ENCODE measurements at places on chromosomes 16 and 17.

- peak; percentile 87 for DNase-seq
Measured at GRCh38 chr17:7922845-7923628, 6.6 kb downstream of the KCNAB3 start.

GRCh38 chr16:1779741-1780676, 2.4 kb downstream of the SPSB3 start:
- DNase-seq = no peak

GRCh38 chr17:8994319-8994718, 27.0 kb upstream of the NTN1 start:
- peak; percentile 83 for DNase-seq

DNA sequence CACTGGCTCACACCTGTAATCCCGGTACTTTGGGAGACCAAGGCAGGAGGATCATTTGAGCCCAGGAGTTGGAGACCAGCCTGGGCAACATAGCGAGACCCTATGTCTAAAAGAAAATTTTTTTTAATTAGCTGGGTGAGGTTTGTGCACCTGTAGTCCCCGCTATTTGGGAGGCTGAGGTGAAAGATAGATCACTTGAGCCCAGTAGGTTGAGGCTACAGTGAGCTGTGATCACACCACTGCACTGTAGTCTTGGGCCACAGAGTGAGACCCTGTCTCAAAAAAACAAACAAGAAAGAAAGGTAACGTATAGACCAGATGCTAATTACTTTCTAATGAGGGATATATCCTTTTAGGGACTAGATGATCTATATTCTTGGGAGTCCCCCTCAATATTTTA, 8.1 kb downstream of the NOL11 start:
- no peak for DNase-seq

- no peak for DNase-seq
Measured at GRCh38 chr17:49603720-49604119, 28.0 kb downstream of the NXPH3 start.

DNA sequence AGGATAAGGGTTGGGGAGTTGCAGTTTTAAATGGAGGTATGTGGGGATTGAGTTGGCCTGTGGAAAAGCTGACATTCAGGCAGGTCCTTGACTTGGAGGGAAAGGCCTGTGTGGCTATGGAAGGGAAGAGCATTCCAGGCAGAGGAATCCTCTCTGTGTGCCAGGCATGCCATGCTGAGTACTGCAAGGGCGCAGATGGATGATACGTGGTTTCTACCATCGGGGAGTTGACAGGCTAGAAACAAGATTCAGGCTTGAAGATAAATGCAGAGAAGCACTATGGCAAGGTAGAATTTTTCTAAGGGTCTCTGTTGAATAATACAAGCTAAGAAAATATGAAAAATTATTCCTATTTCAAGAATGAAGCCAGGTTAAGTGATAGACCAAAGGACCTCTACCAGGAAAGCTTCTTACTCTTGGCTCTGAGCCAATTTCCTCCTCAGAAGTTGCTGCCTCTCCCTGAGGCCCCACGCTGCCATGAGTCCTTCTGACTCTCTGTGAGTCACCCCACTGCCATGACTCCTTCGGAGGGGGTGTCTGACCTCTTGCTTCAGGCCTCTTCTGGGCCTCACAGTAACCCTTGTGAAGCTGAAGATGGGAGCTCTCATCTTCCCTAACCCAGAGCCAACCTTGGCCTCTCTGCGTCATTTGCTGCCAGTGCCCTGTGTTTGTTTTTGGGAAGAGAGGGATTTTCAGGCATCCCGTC, 75.8 kb downstream of the WNT3 start:
- no peak for DNase-seq

- DNase-seq = no peak
Measured at GRCh38 chr17:37694734-37695133, 50.1 kb downstream of the HNF1B start.

DNA sequence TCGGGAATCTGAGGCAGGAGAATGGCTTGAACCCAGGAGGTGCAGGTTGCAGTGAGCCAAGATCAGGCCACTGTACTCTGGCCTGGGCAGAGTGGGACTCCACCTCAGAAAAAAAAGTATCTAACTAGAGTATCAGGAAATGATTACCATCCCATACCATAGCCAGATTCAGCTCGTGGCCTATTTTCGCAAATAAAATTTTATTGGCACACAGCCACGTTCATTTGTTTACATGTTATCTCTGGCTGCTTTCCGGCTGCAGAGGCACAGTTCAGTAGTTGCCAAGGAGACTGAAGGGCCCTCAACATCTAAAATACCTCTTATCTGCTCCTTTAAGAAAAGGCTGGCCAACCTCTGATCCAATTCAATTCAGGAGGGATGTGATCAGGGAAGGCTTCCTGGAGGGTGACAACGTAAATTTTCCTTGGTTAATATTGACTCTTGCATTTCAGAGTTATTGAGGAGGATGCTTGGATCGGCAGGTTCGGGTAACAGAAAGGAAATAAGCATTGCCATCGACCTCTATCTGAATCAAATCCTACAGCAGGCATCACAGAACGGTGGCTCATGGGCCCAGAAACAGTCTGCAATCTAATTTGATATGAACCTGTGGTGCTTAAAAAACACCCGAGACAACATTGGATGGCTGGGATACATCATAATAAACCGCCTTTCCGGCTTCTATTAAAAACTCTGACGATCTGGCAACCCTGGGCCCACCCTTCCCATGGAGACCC, 73.8 kb downstream of the XYLT1 start:
- no peak for DNase-seq

- no peak for DNase-seq
Measured at GRCh38 chr16:183005-183404, 2.7 kb downstream of the HBQ1 start.

GRCh38 chr16:49020436-49020835, 261.2 kb downstream of the CBLN1 start:
- no peak for DNase-seq

DNA sequence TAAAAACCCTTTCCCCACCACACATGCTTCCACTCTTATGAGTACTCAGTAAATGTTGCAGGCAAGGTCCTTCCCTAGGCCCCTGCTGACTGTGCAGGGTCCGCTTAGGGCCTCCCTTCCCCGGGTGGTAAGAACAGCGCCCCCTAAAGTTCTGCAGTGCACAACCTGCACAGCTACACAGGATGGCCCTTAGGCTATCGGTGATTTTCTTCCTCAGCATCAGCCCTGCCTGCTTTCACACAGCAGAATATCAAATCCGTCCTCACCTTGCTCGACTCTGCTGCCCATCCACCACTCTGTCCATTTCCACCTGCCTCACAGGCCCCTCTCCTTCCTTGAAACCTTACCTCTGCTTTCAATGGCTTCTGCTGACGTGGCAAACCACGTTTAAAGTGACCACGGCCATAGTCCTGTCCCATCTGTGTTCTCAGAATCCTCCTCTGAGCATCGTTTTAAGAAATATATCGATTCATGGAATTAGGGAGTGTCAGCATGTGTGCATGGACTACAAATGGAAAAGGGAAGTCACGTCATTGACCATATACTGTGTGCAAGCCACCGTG, 51.4 kb upstream of the TMEM132E start:
- peak; percentile 71 for DNase-seq

- peak; percentile 95 for DNase-seq
Measured at GRCh38 chr17:59329176-59330052, 2.0 kb upstream of the YPEL2 start.

- DNase-seq = peak; percentile 86
Measured at GRCh38 chr17:5706577-5707210, 122.4 kb upstream of the NLRP1 start.

DNA sequence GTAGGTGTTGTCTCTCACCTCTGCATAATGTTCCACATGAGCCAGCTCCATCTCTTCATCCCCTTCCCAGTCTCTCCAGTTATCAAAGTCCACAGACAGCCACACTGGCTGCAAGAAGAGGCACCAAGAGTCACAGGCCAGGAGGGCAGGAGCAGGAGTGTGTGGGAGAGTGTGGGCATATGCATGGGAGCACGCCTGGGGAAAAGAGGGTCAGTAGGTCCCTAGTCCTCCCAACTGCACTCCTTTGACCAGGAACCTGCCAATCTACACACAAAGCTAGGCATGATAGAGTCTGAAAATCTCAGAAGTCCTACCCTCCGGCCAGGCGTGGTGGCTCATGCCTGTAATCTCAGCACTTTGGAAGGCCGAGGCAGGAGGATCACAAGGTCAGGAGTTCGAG, 7.3 kb upstream of the AARSD1 start:
- no peak for DNase-seq

DNA sequence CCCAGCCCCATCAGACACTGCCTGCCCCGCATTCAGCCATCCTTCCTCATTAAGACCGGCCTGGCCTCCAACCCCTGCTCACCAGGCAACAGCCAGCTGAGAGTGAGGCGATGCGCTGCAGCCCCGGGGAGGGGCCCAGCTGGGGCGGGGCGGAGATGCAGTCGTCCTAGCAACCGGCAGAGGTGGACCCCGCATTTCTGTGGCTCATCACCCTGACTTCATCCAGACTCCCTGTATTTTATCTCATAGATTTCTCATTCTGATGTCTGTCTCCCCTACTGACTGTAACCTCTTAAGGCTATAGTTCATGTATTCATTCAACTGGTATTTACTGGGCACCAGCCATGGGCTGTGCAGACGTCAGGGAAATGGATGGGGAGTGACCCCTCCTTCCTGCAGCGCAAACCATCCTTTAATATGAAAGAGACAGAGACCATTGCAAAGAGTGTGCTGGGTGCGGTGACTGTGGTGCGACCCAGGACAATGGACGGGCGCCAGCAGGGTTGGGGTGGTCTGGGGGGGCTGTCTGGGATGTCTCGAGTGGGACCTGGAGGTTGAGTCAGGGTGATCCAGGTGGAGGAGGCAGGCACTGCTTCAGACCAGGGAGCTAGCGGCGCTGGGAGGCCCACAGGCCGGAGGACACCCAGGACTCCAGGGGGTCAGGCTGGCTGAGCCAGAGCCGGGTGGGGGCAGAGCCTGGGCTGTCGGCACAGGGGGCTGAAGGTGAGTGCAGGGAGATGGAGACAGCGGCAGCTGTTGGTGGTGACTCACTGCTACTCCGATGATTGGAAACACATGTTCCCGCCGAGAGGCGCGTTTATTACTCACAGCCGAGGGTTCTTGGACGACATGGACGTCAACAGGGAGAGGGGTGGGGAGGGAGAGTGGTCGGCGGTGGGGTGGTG, 10.5 kb upstream of the TIMP2 start:
- no peak for DNase-seq

GRCh38 chr17:78651554-78651953, 74.4 kb upstream of the DNAH17 start:
- DNase-seq = no peak

DNA sequence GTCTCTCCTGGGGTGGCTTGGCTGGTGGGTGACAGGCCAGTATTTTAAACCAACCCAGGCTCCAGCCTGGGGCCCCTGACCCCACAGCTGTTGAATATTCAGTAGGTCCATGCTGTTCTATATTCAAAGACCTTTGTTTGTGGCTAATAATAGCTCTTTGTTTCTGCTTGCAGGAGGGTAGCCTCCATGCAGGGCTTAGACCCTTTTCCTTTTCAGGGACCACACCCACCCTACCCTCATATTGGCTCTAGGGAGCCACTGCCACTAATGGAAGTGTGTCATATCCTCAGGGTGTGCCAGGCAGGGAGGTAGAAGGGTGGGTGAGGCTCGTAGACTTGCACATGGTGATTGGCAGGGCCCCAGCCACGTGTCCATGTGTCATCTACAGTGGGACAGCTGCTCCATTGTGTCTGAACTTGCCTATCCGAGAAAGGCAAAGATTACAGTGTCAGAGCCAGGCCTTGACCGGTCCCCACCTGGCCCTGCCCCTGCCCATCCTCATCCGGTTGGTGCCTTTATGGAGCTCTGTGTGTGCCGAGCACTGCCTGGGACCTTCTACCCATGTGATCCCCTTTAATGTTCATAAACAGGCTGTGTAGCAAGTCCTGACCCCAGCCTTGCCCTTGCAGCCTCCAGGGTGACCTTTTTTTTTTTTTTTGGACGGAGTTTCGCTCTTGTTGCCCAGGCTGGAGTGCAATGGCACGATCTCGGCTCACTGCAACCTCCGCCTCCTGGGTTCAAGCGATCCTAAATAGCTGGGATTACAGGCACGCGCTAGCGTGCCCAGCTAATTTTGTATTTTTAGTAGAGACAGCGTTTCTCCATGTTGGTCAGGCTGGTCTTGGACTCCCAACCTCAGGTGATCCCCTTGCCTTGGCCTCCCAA, 22.1 kb downstream of the TMC7 start:
- DNase-seq = no peak

DNA sequence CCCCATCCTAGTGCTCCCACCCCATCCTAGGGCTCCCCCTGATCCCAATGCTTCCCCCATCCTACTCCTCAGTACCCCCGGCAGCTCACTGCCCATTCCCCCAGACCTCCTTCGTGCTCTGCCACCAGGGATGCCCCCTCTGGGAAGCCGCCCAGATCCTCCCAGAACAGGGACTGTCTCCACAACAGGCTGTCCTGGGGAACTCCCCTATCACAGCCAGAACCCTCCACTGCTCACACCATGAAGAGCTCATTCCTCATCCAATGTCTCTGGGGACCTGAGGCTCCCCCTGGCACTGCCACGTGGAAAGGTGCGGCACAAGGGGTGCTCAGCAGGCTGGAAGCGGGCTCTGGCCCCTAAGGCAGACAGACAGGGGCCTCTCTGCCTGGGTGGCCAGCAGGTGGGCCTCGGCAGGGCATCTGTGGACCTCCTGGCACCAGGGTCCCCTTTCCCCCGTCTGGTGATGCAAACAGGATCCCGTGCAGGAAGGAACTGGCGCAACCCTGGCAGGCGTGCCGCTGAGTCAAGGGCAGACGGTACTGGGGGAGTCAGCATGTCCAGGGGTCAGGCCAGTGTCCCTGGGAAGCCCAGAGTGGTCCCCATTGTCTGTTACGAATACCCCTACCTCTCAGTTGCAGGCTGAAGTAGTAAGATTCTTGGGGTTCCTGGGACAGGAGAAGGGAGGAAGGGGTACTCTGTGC, 14.8 kb upstream of the PVALEF start:
- no peak for DNase-seq

DNA sequence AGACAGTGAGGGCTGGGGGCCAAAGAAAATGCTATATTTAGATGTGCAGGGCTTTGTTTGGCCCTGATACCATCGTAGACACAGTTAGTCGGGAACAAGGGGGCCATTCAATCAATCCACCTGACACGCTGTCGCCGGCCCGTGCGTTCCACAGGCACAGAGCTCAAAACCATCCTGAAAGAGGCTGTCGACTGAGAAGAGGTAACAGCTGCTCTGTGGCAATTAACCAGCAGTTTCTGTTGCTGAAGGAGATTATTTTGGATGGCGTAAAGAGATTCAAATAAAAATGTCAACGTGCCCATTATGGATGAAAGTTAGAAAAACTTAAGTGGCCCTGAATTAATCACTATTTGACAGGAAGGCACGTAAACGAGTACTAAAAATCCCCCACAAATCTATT, 276.2 kb upstream of the IRX5 start:
- DNase-seq = no peak

- peak; percentile 67 for DNase-seq
Measured at GRCh38 chr16:24151482-24151939, 104.6 kb upstream of the CACNG3 start.

GRCh38 chr17:8158267-8159031, 4.3 kb downstream of the VAMP2 start:
- DNase-seq = peak; percentile 92

DNA sequence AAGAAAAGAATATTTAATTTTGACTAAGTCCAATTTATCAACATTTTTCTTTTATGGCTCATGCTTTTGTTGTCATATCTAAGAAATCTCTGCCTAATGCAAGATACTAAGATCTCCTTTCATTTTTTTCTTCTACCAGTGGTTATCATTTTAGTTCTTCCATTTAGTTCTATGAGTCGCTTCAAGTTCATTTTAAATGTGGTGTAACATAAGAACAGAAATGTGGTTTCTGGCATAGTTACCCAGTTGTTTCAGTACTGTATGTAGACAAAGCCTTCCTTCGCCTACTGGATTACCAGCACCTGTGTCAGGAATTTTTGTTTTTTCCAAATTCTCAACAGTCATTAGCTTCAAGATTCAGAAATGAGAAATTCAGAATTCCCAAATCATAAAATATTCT, 175.7 kb downstream of the PARN start:
- no peak for DNase-seq
